GM23338 (cell line): ENCODE measurements at places on chromosomes 4 and X. TPM values are rescaled to one million over a fixed set of nuclear protein-coding genes. Genes with fewer than 3 reads are reported as not detected.

CAPN6 gene
- total RNA-seq: 5.1 and 6.3 TPM in 2 replicates

LEF1 gene
- 0.23 and 0.73 TPM in 2 replicates for total RNA-seq

DNA sequence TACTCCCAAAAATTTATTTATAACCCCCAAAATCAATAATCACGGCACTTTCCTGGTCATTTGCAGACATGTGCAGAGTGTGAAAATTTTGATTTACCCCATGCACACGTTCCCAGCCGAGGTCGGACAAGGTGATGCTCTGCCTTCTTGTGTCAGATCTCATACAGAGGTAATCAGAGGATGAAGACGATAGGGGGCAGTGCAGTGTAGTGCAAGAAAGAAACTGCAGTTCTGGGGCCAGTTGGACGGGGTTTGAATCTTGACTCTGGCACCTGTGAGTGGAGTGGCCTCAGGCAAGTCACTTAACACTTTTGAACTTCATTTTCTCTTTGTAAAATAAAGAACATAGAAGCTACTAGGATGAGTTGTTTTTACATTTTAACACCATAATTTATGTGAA, 88.4 kb downstream of the FRMPD3 start:
- no peaks in the 10 kb centered on the region for H3K27me3 ChIP-seq
- H3K4me1 ChIP-seq: no peaks in the 10 kb centered on the region
- no peak overlapping the region for H3K4me3 ChIP-seq

GRCh38 chr4:20249333-20249732, 2.4 kb upstream of the SLIT2 start:
- H3K27me3 ChIP-seq: peaks cover 44% of the 10 kb centered on the region
- H3K27ac ChIP-seq: no peak overlapping the region
- peaks cover 9% of the 10 kb centered on the region; the same call in 1 of the 2 replicates for H3K4me1 ChIP-seq
- no peak for DNase-seq

DNA sequence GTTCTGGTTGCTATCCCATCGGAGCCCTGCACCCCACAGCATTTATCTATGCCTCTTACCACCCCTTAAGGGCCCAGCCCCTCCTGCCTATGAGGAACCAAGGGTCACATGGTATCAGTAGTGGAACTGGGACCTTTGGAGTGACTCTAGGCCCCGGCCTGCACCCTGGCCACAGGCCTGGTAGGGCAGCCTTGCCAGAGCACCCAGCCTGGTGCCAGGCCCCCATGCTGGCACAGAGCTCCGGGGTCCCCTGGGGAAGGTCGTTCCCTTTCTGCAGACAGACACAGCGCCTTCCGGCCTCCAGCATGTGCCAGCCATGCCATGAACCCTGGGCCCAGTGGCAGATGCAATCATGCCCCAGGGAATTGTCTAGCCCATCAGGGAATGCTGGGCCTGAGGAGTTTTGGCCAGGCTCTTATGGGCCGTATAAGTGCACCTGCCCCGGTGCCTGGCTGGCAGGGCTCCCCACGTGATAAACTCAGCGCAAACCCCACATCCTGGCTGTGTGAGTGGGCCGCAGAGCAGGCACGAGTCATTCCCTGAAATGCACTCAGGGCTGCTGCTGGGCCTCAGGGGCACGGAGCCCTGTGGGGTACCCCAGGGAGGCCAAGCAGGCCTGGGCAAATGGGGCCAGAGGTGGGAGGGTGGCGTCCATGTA, 19.8 kb upstream of the ADD1 start:
- H3K27me3 ChIP-seq: no peaks in the 10 kb centered on the region
- H3K4me3 ChIP-seq: no peak overlapping the region
- no peaks in the 10 kb centered on the region for H3K4me1 ChIP-seq
- no peak overlapping the region for H3K27ac ChIP-seq
- H3K36me3 ChIP-seq: 0 out of 2 replicates have a peak, but pooled peaks cover 3% of the 10 kb centered on the region

- no peak overlapping the region for H3K4me3 ChIP-seq
- no peak overlapping the region for H3K27ac ChIP-seq
- no peaks in the 10 kb centered on the region for H3K27me3 ChIP-seq
- DNase-seq: no peak
Observed at GRCh38 chrX:23779025-23779424, 3.9 kb upstream of the SAT1 start.

GRCh38 chrX:42755815-42756214, 22.1 kb downstream of the PPP1R2C start:
- H3K36me3 ChIP-seq: no peaks in the 10 kb centered on the region
- DNase-seq: no peak
- H3K27ac ChIP-seq: no peak overlapping the region

MAGEA6 gene
- total RNA-seq: 0.35 TPM in 1 of 2 replicates, not detected in the other

DNA sequence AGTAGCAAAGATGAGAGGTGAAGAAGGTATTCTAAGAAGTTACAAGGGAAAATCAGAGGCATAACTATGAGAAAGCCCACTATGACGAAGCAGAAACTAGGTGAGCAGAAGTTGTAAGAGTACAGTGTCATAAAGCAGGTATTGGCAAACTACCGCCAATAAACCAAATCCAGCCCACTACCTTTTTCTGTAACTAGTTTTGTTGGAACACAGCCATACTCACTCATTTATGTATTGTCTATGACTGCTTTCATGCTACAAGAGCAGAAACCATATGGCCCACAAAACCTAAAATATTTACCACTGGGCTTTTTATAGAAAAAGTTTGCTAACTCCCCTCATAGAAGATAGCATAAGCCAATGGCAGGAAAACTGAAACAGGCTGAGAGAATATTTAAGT, 31.8 kb upstream of the ZCCHC13 start:
- H3K36me3 ChIP-seq: peaks cover 8% of the 10 kb centered on the region; the same call in 1 of the 2 replicates
- peaks cover 14% of the 10 kb centered on the region; the same call in 1 of the 2 replicates for H3K4me1 ChIP-seq
- H3K4me3 ChIP-seq: no peak overlapping the region
- no peaks in the 10 kb centered on the region for H3K27me3 ChIP-seq

PCDH18 gene
- 63.2 and 68.1 TPM in 2 replicates for total RNA-seq

GRCh38 chrX:19760345-19760744, 127.1 kb downstream of the SH3KBP1 start:
- H3K27me3 ChIP-seq: no peaks in the 10 kb centered on the region
- DNase-seq: no peak
- peaks cover 7% of the 10 kb centered on the region; the same call in 1 of the 2 replicates for H3K4me1 ChIP-seq
- no peak overlapping the region for H3K4me3 ChIP-seq

PARM1 gene
- total RNA-seq: 9.4 and 10.4 TPM in 2 replicates

BEX1 gene
- total RNA-seq: 52.9 and 74.7 TPM in 2 replicates

VCX gene
- total RNA-seq: 0.49 TPM in 1 of 2 replicates, not detected in the other

GRCh38 chr4:124711471-124712371, 811 bp downstream of the ANKRD50 start:
- peak; percentile 86 for DNase-seq
- peak overlapping the region; percentile 79 for H3K4me3 ChIP-seq
- H3K36me3 ChIP-seq: no peaks in the 10 kb centered on the region
- no peaks in the 10 kb centered on the region for H3K27me3 ChIP-seq
